Psoas muscle (tissue), 8 donors: ENCODE measurements at places on chromosomes 1 and 21.

- DNase-seq, result no peak
Observed at GRCh38 chr1:229759037-229759435, 133.0 kb downstream of the URB2 start.

GRCh38 chr21:46124083-46124925 lies 26.4 kb downstream of the COL6A2 start:
- DNase-seq, result peak; percentile 37

GRCh38 chr1:68745451-68745850 lies 248.6 kb upstream of the DEPDC1 start:
- no peak for DNase-seq

DNA sequence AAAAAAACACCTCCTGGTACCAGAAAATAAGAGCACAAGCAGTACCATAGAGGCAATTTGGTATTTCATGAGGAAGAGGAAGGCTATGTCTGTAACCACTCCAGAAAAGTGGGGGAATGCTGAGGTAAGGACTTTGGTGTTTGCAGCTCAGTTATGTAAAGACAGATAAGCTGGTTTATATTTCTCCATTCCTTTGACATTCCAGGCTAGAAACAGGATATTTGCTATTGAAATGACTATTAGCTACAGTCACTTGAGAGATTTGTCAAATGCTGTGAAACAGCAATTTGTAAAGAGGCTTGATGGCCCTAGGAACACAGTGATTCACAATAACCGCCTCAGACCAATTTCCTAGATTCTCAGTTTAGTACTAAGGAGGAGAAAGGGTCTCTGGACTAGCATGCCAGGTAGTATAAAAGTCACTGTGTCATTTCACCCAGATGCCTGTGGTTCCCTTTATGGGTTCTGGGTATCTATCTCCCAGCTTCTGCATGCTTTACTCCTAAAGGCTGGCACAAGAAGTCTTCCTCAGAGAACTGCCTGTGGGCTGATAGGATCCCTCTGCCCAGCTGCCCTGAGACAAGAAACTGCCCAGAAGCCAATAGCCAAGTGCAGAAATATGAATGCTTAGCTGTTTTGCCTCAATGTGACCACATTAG lies 80.5 kb downstream of the VCAM1 start:
- DNase-seq, result no peak

DNA sequence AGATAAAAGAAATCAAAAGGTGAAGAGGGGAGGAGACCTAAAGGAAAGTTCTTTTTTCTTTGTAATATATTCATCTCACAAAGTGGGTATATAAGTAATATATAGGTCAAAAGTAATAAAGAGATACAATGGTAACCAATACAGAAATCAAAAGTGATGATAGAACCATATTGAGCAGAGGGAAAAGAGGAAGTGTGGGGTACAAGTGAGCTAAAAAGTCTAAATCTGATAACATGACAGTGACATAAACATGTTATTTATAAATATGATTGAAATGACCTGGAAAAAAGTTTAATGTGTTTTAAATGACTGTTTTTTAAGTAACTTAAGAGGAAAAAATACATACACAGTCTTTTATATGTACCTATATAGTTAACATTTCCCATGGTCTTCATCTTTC lies 70.5 kb downstream of the MRPL39 start:
- DNase-seq, result no peak
